ENCODE measurements at places on chromosomes 1 and 21. TPM values are rescaled to one million over a fixed set of nuclear protein-coding genes. Genes with fewer than 3 reads are reported as not detected.

ADAMTSL4 gene
- 11.3 TPM for polyA plus RNA-seq

CAPN8 gene
- polyA plus RNA-seq: not detected

S100A1 gene
- polyA plus RNA-seq: 0.59 TPM

RGS1 gene
- not detected for polyA plus RNA-seq

RIMKLA gene
- polyA plus RNA-seq: not detected

LAD1 gene
- polyA plus RNA-seq: 0.07 TPM

THEM5 gene
- not detected for polyA plus RNA-seq

OR14A16 gene
- not detected for polyA plus RNA-seq

TAS1R3 gene
- polyA plus RNA-seq: 0.06 TPM

C1orf116 gene
- 0.03 TPM for polyA plus RNA-seq

NUP210L gene
- polyA plus RNA-seq: not detected

LINGO4 gene
- not detected for polyA plus RNA-seq

ARMH1 gene
- polyA plus RNA-seq: 1.1 TPM

ZNF683 gene
- not detected for polyA plus RNA-seq

LIPI gene
- not detected for polyA plus RNA-seq

RXFP4 gene
- polyA plus RNA-seq: not detected

DPT gene
- polyA plus RNA-seq: not detected

AUNIP gene
- 2.2 TPM for polyA plus RNA-seq

SERPINC1 gene
- not detected for polyA plus RNA-seq

RGL1 gene
- polyA plus RNA-seq: 4.7 TPM

DIO1 gene
- polyA plus RNA-seq: not detected

IL12RB2 gene
- polyA plus RNA-seq: not detected

MYOC gene
- polyA plus RNA-seq: not detected

TRIM63 gene
- not detected for polyA plus RNA-seq

ZNF695 gene
- 0.46 TPM for polyA plus RNA-seq

NT5C1A gene
- polyA plus RNA-seq: not detected

CEP350 gene
- polyA plus RNA-seq: 4.5 TPM

NPHS2 gene
- not detected for polyA plus RNA-seq

GLMN gene
- polyA plus RNA-seq: 4.7 TPM

GJA5 gene
- 0.07 TPM for polyA plus RNA-seq

RPS6KA1 gene
- 3.6 TPM for polyA plus RNA-seq

SHE gene
- polyA plus RNA-seq: not detected

KCTD3 gene
- polyA plus RNA-seq: 43.6 TPM

SH3BGRL3 gene
- polyA plus RNA-seq: 483 TPM
